ENCODE measurements at places on chromosomes 5 and 9. TPM values are rescaled to one million over a fixed set of nuclear protein-coding genes. Genes with fewer than 3 reads are reported as not detected.

- H3K27ac ChIP-seq, result no peak overlapping the region
- no peaks in the 10 kb centered on the region for H3K27me3 ChIP-seq
- H3K36me3 ChIP-seq, result no peaks in the 10 kb centered on the region
- DNase-seq, result no peak
- H3K4me3 ChIP-seq, result no peak overlapping the region
These were observed 105.2 kb downstream of the RASEF start for GRCh38 chr9:82957529-82958379.

The SOX30 gene
- not detected for total RNA-seq

DNA sequence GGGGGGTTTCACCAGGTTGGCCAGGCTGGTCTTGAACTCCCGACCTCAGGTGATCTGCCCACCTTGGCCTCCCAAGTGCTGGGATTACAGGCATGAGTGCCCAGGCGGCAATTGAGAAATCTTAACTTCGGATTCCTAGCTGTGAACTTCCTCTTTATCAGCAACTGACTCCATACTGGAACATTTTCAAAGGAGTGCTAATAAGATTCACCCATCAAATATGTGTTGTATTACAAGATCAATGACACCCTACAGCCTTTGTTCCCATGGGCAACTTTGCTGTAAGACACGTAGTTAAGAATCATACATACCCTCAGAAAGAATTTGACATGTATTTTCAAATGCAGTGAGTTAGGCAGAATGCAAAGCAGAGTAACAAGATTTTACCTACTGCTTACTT lies 23.1 kb upstream of the ACOT12 start:
- DNase-seq, result no peak
- no peaks in the 10 kb centered on the region for H3K27me3 ChIP-seq
- H3K27ac ChIP-seq, result no peak overlapping the region
- H3K4me1 ChIP-seq, result no peaks in the 10 kb centered on the region
- no peak overlapping the region for H3K4me3 ChIP-seq

The TEK gene
- total RNA-seq, result 14.9 TPM

DNA sequence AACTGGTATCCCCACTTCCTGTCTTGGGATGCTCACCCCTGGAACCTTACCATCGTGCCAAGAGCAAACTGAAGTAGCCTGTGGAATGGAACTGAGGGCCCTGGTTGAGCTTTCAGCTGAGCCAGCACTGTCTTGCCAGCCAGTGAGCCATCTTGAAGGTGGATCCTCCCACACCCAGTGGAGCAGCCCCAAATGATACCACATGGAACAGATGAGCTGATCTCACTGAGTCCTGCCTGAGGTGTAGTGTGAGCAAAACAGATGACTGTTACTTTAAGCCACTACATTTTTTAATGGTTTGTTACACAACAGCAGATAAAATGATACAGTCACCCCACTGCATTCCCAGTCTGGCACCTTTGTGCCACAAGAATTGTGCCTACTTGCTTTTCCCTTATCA lies 2.2 kb upstream of the PCYOX1L start:
- H3K4me1 ChIP-seq, result peaks cover 4% of the 10 kb centered on the region
- H3K27ac ChIP-seq, result no peak overlapping the region
- no peaks in the 10 kb centered on the region for H3K27me3 ChIP-seq
- DNase-seq, result no peak
- H3K4me3 ChIP-seq, result no peak overlapping the region
- H3K36me3 ChIP-seq, result peaks cover 5% of the 10 kb centered on the region

DNA sequence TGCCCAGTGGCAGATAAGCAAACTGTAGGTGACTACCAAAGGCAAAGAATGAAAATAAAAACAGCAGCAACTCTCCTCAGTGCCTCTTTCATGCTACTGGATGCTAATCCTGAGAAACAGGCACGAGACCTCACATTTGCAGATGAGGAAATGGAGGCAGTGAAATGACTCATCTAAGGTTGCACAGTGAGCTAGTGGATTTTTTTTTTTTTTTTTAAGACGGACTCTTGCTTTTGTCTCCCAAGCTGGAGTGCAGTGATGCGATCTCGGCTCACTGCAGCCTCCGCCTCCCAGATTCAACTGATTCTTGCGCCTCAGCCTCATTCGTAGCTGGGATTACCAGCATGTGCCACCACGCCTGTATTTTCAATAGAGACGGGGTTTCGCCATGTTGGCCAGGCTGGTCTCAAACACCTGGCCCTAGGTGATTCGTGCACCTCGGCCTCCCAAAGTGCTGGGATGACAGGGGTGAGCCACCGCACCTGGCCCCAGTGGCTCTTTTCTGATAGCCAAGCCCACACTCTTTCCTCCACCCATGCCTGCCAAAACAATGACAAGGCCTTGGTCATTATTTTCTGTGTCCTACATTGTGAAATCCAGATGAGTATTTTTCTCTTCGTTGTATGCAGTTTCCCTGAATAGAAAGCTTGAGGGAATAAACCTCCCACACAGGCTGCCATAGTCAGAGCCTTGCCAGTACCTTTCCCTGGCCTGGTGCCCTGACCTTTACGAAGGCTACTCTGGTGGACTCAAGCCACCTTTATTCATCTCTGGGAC lies 19.2 kb downstream of the DOCK2 start:
- no peaks in the 10 kb centered on the region for H3K36me3 ChIP-seq
- no peak for DNase-seq
- H3K27me3 ChIP-seq, result no peaks in the 10 kb centered on the region
- H3K4me1 ChIP-seq, result peaks cover 12% of the 10 kb centered on the region
- H3K27ac ChIP-seq, result no peak overlapping the region

- H3K27me3 ChIP-seq, result no peaks in the 10 kb centered on the region
- no peak overlapping the region for H3K4me3 ChIP-seq
- H3K27ac ChIP-seq, result no peak overlapping the region
These were observed 68.7 kb downstream of the SEMA4D start for GRCh38 chr9:89428901-89429890.

GRCh38 chr5:121263456-121263855 lies 588.2 kb upstream of the FTMT start:
- no peaks in the 10 kb centered on the region for H3K4me1 ChIP-seq
- no peak overlapping the region for H3K27ac ChIP-seq
- no peak for DNase-seq
- H3K36me3 ChIP-seq, result no peaks in the 10 kb centered on the region

GRCh38 chr9:122256206-122256605 lies 8.4 kb downstream of the RBM18 start:
- no peak overlapping the region for H3K27ac ChIP-seq
- peaks cover under 1% of the 10 kb centered on the region for H3K4me1 ChIP-seq
- peaks cover 17% of the 10 kb centered on the region for H3K36me3 ChIP-seq
- no peak for DNase-seq

- no peak overlapping the region for H3K4me3 ChIP-seq
- no peaks in the 10 kb centered on the region for H3K4me1 ChIP-seq
- H3K27ac ChIP-seq, result no peak overlapping the region
- peaks cover 31% of the 10 kb centered on the region for H3K36me3 ChIP-seq
These were observed 139.5 kb downstream of the NIPBL start for GRCh38 chr5:37015795-37016666.

DNA sequence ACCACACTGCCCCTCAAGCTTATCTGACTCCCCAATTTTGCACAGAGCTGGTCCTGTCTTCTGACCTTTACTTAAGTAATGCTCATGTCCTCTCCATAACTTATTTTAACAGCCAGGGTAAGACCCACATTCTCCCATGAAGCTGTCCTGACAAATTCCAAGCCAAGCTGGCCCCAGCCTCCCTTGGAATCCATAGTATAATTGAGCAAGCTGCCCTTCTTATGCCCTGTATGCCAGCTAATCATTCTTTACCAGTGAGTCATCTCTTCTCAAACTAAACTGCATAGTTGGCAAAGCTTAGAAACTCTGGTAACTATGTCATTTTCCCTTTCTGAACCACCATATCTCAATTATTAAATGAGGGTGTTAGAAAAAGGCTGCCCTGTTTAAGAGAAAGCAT lies 92.4 kb downstream of the NFIB start:
- no peaks in the 10 kb centered on the region for H3K27me3 ChIP-seq
- H3K27ac ChIP-seq, result peak overlapping the region; percentile 36
- H3K36me3 ChIP-seq, result no peaks in the 10 kb centered on the region
- peaks cover 27% of the 10 kb centered on the region for H3K4me1 ChIP-seq
- no peak overlapping the region for H3K4me3 ChIP-seq
- no peak for DNase-seq

The ACSL6 gene
- total RNA-seq, result 1.6 TPM

DNA sequence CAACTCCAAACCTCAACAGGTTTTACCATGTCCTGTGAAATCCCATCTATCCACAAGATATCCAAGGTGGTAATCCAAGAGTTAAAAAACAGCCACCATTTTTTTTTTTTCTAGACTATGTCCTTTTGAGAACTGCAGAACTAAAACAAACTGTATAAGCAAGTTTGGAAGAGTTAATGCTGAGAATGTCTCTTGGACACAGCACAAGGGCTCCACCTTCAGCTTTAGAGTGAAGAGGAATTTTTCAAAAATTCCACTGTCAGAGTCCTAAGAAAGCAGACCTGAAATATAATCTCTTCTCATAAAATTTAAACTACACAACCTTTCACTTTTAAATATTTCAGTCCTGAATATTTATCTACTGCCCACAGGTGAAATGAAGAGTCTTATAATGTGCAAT lies 167.8 kb upstream of the CCNG1 start:
- H3K36me3 ChIP-seq, result no peaks in the 10 kb centered on the region
- no peaks in the 10 kb centered on the region for H3K4me1 ChIP-seq
- no peak overlapping the region for H3K27ac ChIP-seq
- no peak for DNase-seq
- H3K27me3 ChIP-seq, result no peaks in the 10 kb centered on the region

DNA sequence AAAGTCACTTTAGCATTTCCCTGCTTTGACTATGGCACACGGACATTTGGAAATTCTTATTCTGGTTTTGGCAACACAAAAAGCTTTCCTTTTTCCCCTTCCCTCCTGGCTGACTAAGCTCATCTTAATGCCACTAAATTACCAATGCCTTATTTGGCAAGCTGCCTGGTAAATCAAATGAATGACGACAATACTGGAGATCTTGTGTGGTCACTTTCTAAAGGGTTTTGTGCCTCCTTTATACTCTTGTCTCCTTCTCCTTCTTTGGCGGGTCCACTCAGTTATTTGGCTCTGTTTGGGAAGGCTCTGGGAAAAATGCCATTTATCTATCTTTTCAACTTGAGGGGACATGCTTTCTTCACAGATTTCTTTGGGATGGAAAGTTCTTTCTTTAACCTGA lies 34.9 kb downstream of the SH3GL2 start:
- no peaks in the 10 kb centered on the region for H3K4me1 ChIP-seq
- DNase-seq, result no peak
- no peak overlapping the region for H3K27ac ChIP-seq
- no peaks in the 10 kb centered on the region for H3K36me3 ChIP-seq
- no peaks in the 10 kb centered on the region for H3K27me3 ChIP-seq

- no peaks in the 10 kb centered on the region for H3K27me3 ChIP-seq
- no peak overlapping the region for H3K4me3 ChIP-seq
These were observed 433.2 kb downstream of the SEMA5A start for GRCh38 chr5:9112520-9113291.

GRCh38 chr9:35652829-35653209 lies 2.1 kb upstream of the SIT1 start:
- no peak for DNase-seq
- no peak overlapping the region for H3K4me3 ChIP-seq
- no peaks in the 10 kb centered on the region for H3K36me3 ChIP-seq
- H3K4me1 ChIP-seq, result peaks cover 20% of the 10 kb centered on the region
- H3K27me3 ChIP-seq, result no peaks in the 10 kb centered on the region

GRCh38 chr9:86732514-86733171 lies 214.7 kb downstream of the GAS1 start:
- no peaks in the 10 kb centered on the region for H3K36me3 ChIP-seq
- peaks cover 14% of the 10 kb centered on the region for H3K4me1 ChIP-seq
- no peak for DNase-seq
- H3K27me3 ChIP-seq, result no peaks in the 10 kb centered on the region

DNA sequence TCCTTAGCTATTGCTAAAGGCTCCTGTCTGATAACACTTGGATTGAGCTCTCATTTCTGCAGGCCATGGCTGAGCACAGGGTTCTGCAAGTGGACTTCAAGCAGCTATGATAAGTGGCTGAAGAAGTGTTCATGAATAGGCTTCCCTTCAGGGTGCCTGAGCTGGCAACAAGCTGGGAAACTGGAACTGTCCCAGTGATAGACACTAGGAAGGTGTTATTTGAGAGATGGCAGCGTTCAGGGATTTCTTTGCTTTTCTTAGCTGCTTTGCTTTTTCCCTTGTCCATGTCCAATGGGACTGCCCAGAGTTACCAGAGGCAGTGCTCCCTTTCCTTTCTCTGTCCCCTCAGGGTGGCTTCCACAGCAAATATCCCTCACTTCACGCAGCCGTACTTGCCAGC lies 75.8 kb downstream of the INIP start:
- H3K27me3 ChIP-seq, result no peaks in the 10 kb centered on the region
- no peaks in the 10 kb centered on the region for H3K36me3 ChIP-seq
- H3K4me3 ChIP-seq, result no peak overlapping the region
- H3K4me1 ChIP-seq, result no peaks in the 10 kb centered on the region

GRCh38 chr5:58314356-58315210 lies 145.3 kb downstream of the PLK2 start:
- no peak for DNase-seq
- H3K4me3 ChIP-seq, result no peak overlapping the region
- no peaks in the 10 kb centered on the region for H3K27me3 ChIP-seq
- H3K4me1 ChIP-seq, result no peaks in the 10 kb centered on the region
- no peaks in the 10 kb centered on the region for H3K36me3 ChIP-seq

The C9orf153 gene
- 0.92 TPM for total RNA-seq

DNA sequence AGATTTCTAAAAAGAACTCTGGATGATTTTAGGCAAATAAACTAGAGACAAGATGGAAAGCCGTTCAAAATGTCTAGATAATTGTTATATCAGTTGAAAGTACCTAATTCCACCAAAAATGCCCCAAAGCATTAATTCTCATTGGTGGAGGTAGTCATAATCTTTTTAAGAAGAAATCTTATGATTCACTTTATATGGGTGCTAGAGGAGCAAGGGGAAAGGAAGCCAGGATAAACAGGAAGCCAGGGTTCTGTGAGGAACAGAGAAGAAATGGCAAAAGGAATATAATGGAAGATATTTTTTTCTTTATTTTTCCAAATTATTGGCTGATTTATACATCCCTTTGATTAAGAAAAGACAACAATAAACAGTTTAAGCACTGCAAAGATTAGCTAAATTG lies 7.8 kb downstream of the YIPF5 start:
- no peak overlapping the region for H3K4me3 ChIP-seq
- H3K27ac ChIP-seq, result no peak overlapping the region
- DNase-seq, result no peak
- H3K27me3 ChIP-seq, result no peaks in the 10 kb centered on the region
- H3K4me1 ChIP-seq, result no peaks in the 10 kb centered on the region

The GRXCR2 gene
- not detected for total RNA-seq

DNA sequence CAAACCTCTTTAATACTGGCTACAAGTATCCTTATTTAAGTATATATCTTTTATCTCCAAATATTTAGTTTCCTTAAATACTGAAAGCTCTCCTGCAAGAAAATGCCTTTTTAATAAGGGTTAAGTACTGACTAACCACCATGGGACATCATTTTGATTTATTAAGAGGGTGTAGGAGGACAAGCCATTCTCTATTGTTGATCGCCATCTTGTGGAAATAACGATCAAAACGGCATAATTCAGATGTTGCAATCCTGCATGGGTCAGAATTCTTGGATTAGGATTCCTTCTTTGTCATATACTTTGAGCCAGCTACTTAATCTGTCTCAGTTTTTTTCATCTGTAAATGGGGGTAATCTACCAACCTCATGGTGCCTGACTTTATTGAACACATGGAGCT lies 28.7 kb upstream of the C5orf46 start:
- H3K4me3 ChIP-seq, result no peak overlapping the region
- H3K27me3 ChIP-seq, result no peaks in the 10 kb centered on the region
- no peak for DNase-seq
- no peak overlapping the region for H3K27ac ChIP-seq
- H3K4me1 ChIP-seq, result peaks cover 21% of the 10 kb centered on the region
